Fibroblast of skin of left biceps (primary cell): ENCODE measurements at places on chromosomes 3 and 15.

DNA sequence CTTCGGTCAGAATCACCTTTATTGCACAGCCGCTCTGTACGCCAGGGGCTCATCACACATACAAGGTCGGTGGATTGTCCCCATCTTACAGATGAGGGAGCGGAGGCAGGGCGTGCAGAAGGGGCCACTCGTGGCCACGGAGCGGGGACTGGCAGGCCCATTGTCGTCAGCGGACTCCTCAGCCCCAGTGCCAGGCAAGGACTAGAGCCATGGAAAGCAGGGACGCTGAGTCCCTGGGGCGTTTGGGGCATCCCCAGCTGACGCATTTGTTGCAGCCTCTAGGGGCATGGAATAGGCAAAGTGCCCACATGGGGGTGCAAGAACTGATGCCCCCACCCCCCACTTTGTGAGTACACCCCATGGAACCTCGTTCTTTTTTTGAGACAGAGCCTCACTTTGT is 29.8 kb upstream of the FURIN start:
- no peak for DNase-seq

DNA sequence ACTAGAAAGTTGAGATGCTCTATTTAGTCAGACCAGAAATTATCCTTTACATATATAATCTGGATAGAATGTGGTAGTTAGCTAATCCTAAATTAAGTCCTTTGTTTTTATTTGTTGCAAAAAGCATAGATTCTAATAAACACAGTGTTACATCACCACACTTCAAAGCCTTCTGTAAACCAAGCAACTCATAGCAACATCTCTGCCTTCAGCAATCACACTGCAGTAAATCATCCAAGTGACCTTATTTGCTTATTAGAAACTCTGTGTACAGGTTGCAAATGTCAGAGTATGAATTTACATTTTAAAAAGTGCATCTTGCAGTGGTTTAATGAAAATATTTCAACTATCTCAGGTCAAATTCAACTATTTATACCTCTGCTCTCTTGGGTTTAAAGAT is 242.5 kb downstream of the GBE1 start:
- DNase-seq = no peak

DNA sequence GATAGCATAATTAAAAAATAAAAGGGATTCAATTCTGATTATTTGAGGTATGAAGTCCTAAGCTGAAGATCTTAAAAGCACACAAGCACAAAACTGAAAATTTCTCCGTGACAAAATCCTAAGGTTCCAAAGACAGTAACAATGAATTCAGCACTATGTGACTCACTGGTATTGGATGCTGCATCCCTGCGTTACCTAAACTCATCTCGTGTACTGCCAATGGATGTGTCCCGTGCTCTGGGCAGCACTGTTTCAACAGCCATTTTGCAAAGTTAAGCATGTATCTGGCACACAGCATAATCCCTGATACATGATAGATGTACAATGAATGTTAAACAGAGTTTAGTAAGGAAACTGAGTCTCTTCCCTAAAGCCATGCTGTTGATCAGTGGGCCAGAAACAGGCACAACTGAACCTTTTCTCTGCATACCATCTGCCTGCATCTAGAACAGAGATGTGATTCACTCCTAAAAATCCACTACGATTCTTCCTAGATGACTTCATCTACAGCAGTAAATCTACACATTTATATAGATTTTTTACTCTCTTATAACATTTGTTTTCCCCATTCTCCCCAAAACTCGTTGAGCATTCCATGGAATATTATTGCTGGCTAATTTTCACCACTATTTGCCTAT is 14.3 kb downstream of the SUCLG2 start:
- DNase-seq = no peak

DNA sequence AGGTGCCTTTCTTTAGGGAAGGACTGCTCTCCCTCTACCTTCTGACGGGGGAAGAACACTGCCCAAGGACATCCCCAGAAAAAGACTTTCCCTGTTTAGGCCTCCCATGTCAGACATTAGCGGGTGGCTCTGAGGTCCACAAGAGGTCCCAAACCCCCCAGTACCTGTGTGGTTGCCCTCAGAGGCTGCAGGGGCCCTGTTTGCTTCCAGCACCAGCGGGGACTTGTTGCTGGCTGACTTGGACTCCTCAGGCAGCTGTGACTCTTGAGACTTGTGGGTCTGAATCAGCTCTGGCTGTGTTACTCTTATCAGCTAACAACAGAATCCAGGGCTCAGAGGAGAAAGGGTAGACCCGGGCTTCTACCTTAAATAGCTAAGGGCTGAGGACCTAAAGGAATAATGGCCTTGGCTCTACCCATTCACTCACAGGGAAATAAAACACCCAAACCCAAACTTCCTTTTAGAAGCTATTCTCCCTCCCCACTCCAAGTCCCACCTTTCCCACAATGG is 39.2 kb downstream of the SEMA3G start:
- DNase-seq = no peak

DNA sequence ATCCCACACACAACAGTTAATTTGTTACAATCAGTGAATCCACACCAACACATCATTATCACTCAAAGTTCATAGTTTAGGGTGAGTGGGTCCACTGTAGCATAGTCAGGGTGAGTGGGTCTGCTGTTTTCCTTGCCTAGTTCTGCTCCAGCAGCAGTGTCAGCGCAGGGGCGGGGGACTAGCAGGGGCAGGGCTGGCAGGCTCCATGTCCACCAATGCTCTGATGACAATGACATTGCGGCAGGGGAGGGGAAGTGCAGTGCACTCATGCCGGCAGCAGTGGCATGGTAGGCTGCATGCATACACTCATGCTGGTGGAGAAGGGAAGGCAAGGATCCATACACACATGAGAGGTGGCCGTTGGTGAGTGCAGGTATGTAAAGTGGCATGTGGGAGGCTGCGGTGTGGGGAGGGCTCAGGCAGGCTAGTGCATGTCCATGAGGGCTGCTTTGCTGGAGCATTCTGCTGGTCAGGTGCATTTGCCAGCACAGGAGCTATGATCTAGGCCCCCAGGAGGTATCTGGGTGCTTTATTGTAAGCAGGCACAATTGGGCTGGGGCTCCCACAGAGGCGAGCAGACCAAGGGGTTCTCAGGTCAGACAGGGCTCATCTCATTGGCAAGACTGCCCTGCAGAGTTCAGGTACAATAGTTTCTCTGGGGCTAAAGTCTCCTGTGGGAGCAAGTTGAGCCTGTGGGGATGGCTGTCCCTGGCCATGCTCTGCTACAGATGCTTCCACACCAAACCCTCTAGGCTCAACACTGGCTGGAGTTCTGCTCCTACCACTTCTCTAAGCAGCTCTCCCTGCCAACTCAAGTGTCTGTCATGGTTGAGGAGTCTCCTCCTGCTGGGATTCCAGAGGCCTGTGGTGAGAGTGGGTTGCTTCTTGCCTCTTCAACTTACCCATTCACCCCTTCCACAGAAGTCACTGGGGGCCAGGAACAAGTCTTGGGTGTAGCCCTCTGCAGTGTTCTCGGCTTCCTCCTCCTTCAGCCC is 81.3 kb downstream of the KCNAB1 start:
- DNase-seq = no peak

DNA sequence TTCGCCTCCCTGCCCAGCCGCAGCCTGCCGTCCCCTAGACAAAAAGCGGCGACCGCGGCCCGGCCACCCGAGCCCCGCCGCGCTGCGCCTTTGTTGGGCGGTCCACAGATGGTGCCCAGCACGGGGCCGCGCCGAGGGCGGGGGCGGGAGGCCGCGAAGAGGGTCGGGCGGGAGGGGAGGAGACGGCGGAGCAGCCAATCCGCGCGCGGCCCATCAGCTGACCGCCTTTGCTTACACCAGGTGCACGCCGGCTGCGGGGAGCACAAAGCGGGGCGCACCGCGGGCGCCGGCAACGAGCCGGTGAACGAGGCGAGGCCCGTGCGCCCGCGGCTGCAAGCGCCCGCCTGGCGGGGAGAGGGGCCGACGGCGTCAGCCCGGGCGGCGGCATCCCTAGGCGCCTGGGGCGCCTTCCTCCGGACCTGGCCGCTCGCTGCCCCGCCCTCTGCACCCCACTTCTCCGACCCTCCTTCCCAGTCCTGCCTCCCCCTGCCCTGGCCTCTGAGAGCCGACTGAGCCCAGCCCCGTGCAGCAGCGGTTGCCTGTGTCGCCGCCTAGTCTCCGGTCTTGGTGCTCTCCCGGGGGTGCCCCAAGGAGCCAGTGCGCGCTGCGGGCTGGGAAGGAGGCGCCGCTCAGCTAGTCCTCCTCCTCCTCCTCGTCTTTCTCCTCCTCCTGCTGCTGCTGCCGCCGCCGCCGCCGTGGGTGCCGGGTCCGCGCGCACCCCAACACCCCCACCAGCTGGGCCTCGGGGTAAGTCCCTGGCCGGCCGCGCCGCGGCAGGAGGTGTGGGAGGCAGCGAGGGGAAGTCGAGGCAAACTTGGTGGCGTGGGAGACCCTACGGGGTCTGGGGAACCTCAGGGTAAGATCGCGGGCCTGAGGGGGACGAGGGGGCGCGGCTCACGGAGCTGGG is at the start of gene LRRN1:
Gene LRRN1, plus strand, starts transcription at position 259 of the 907 bp plus-strand sequence. CDS start 45,211 bp downstream, outside the sequence.
- DNase-seq = no peak

DNA sequence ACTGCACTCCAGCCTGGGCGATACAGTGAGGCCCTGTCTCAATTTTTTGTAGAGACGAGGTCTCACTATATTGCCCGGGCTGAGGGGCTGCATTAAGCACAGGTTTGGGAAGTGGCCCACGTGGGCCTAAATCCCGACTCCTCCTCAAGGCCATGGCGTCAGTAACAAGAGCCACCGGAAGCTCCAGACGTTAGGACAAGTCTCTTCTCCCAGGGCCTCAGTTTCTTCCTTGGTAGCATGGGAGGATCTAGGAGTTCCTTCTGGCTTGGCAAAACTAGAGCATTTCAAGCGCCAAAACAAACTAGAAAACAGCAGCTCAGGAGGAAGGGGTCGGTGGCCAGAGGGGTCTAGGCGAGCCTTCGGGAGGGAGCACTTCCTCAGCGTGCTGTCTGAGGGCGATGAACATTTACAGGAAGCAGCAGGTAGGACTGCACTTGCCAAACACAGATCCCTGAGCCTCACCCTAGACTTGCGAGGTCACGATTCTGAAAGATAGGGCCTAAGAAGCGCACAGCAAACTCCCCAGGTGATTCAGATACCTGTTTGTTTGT is 536 bp downstream of the SNAPC5 start:
- DNase-seq = no peak

DNA sequence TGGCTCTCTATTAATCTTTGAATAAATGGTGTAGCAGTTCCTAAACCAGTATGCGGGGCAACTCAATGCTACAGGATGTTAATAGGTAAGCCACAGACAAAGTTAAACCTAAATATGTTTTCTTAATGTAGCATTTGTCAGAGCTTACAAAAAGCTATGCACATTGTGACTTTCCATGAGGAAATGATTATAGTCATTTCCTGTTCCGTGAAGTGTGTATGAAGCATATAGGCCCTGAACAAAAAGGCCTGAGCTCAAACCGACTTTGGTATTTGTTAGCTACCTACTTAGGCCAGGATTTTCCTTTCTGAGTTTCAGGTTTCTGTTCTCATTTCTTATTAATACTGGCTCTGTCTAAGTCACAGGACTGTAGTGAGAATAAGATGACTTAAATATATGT is 14.2 kb downstream of the ZNF80 start:
- DNase-seq = peak; percentile 6

- DNase-seq = no peak
These were observed 3.2 kb downstream of the AEN start for GRCh38 chr15:88624156-88624970.

- DNase-seq = peak; percentile 61
These were observed 20.9 kb downstream of the SLC2A2 start for GRCh38 chr3:171005648-171006047.

DNA sequence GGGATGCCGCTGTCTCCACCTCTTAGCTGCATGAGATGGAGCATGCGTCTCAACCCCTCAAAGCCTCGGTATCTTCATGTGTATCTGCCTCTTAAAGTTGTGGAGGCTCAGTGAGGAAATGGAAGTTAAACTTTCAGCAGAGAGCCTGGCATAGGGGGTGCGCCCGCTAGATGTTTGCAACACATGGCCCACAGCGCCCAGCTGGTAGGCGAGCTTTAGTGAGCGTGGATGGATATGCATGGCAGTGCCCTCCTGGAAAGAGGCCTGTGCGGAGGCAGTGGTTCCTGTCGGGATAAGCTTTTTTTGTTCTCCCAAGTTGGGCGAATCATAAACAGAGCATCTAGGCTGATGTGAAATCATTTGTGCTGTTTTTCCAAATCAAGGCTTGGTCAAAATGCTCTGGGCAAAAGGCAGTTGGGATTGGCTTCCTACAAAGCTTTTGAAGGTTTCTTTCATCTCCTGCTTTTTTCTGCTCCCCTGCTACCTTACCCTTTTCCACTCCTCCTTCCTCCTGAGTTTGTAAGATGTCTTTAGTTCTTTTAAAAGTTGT is 272.4 kb upstream of the TPM1 start:
- DNase-seq = no peak

- DNase-seq = no peak
These were observed 5.6 kb downstream of the SERPINI1 start for GRCh38 chr3:167740961-167741587.

- DNase-seq = no peak
These were observed 156.8 kb upstream of the UBE2E1 start for GRCh38 chr3:23648996-23649395.

DNA sequence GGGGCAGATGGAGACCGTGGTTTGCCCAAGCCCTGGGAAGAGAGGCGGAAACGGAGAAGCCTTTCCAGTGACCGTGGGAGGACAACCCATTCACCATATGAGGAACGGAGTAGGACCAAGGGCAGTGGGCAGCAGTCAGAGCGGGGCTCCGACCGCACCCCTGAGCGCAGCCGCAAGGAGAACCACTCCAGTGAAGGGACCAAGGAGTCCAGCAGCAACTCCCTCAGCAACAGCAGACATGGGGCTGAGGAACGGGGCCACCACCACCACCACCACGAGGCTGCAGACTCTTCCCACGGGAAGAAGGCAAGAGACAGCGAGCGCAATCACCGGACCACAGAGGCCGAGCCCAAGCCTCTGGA is 2.0 kb downstream of the RBM15B start:
- no peak for DNase-seq

DNA sequence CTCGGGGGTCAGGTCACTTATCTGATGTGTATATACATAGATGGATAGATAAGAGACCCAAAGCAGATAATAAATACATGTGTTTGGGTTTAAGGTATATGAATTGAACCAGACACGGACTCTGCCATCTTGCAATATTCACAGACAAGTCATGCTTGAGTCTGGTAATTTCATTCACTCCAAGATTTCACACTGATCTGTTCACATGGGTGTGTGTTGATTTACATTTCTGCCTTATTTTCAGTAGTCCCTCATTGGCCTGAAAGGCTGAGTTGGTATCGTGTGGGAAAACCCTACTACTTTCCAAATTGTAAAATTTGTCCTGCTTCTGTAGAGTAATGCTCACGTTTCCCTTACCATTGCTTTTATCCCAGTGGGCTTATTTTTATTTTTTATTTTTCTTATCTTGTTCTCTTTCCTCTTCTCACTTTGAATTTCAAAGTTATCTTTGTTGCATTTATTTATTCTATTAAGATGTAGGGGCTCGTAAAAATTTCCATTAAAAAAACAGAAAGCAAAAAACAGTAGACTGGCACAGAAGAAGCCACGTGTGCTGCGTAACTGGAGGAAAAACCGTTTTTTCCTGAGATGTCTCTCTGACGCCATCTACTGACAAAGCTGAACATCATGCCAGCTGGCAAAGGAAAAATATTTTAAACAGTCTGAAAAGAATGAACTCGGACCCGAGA is 10.8 kb upstream of the MFSD1 start:
- DNase-seq = no peak
